ENCODE measurements at places on chromosomes 1 and 21.
A peak's percentile ranks its signal among the peaks of the same experiment; 100 is the strongest.

GRCh38 chr1:10401281-10401680 is 2.4 kb downstream of the PGD start:
- peak; percentile 32 for DNase-seq

- no peak for DNase-seq
Measured at GRCh38 chr1:35615440-35615839, 25.9 kb downstream of the PSMB2 start.

- DNase-seq = no peak
Measured at GRCh38 chr1:31628931-31629556, 11.6 kb downstream of the HCRTR1 start.

GRCh38 chr1:217078078-217078690 is 355.0 kb upstream of the ESRRG start:
- no peak for DNase-seq

- peak; percentile 92 for DNase-seq
Measured at GRCh38 chr1:206589206-206589605, 23.1 kb downstream of the EIF2D start.

DNA sequence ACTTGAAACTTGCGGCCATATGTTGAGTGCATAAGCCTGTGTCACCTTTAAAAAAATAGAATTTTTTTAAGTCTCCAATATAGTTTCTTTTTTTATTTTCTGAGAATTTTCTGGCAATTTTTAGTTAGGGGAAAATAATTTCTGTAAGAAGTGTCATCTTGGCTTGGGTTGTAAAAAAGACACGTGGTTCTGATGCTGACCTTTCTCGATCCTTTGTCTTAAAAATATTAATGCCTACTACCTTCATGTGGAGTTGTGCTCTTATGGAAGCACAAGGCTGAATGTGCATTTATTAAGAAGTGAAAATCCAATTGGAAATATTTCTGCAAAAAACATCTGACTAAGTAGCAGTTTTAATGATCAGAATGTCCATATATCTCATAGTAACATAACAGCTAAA is 3.5 kb downstream of the ELAVL4 start:
- DNase-seq = no peak

DNA sequence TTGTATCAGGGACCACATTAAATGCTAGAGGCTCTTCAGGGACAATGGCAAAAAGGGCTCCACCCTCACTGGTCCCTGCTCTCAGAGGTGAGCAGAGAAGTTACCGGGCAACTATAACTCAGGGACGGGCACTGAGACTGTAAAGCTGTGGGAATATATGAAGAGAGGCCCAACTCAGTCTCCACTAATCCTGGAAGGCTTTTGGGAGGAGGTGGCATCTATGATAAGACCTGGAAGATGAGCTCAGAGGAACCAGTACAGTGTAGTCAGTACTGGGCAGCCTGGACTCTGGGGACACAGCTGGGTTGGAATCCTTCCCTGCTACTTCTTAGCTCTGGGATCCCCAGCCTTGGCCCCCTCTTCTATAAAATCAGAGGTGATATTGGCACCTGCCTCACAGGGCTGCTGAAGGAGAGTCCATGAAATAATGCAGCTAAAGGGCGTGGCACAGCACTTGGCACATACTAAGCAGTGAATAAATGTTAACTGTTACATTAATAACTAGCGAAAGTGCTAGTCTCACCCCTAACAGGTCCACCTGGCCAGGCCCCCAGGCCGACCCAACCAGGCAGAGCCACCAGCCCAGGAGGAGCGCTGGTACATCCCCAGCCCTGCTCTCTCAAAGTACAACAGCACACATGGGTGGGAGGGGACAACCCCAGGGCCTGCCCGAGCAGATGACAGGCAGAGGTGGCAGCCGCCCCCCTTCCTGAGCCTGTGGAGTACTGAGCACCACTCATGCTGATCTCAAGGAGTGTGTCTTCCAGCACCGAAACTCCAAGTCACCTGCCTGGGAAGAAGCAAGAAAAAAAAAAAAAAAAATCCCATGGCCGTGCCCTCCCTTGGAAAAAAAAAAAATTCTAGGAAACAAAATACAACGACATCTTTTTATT is 62.7 kb downstream of the CASZ1 start:
- DNase-seq = no peak

- peak; percentile 82 for DNase-seq
Measured at GRCh38 chr1:201895913-201896807, 7.5 kb downstream of the SHISA4 start.

- DNase-seq = no peak
Measured at GRCh38 chr21:26127918-26128317, 42.7 kb downstream of the APP start.

- DNase-seq = no peak
Measured at GRCh38 chr1:65075123-65075976, 72.7 kb upstream of the AK4 start.

- peak; percentile 1 for DNase-seq
Measured at GRCh38 chr21:16870103-16870502, 642.7 kb upstream of the CXADR start.

- no peak for DNase-seq
Measured at GRCh38 chr21:35191128-35191527, 142.0 kb upstream of the RUNX1 start.

- peak; percentile 23 for DNase-seq
Measured at GRCh38 chr1:113860891-113861290, 10.6 kb downstream of the PTPN22 start.

GRCh38 chr1:6347641-6348487 is 45.7 kb downstream of the ACOT7 start:
- no peak for DNase-seq

DNA sequence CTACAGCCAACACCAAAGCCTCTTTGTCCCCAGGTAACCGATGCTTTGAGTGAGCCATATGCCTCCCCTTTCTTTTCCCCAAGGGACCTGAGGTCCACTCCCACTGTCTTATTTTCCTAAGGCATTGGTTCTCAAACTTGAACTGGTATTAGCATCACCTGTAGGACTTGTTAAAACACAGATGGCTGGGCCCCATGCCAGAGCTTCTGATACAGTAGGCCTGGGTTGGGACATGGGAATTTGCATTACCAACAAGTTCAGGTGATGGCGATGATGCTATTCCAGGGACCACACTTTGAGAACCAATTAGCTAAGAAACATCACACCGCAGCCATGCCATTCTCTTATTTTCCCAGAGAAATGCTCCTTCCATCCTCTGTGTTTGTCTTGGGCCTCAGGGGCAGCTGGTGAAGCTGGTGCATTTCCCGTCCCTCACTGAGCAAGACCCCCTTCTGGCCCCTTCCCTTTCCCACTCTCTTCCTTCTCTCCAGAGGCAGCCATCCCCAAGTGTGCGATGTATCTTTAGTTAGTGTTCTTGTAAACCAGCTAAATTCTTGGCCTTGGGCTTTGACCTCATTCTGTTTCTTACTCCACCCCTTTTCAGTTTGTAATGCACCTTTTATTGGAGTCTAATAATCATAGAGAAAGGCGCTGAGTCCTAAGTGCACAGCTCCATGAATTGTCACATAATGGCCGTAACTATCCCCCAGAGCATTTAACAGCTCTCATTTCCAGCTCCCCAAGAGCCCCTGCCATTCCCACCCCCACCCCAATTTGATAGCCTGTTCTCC is 14.2 kb upstream of the TTC22 start:
- no peak for DNase-seq

DNA sequence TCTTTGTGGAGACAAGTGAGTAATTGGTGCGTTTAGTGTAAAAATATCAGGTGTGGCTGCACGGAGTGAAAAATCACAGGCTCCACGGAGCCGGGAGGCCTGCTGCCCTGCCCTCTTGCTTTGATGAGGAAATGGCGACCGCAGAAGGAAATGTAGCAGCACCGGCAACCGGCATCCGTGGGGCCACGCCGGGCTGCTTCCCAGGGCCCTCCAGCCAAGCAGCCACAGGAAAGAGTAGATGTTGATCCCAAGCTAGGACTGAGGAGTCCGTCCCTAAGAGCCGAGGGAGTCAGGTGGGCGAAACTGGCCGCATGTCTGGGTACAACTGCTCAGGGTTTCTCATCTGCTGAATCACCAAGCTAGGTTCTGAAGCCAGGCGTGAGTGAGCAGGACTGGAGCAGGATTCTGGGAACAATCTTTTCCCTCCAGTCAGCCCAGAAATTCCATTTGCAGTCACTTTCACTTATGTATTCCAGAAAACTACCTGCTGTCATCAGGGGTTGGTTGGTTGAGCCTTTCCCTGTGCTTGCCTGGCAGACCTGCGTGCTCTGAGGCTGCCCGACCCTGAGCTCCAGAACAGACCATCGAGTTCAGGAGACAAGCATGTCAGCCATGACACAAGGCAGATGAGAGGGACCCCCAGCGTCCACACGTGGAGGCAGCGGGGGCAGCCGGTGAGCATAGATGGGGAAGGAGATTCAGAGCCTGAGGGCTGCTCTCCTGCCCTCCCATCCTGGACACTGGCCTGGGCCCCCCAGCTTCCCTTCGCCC is 5.8 kb upstream of the ITGB2 start:
- DNase-seq = no peak

DNA sequence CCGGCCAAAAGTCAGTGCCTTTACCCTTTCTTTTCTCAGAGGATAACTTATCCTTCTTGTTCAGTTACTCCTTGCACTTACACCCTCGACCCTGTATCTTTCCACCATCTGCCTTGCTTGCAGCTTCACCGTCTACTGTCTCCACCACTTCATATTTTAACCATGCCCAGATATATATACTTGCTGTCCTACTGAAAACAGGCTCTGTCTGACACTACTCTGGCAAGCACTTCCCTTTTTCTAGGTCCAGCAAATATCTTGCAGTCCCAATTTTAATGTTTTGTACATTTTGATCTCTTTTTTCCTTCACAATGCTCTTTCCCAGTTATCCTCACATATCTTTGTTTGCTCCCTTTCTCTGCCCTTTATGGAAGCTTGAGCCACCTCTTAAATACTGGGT is 308.6 kb downstream of the TPR start:
- no peak for DNase-seq

DNA sequence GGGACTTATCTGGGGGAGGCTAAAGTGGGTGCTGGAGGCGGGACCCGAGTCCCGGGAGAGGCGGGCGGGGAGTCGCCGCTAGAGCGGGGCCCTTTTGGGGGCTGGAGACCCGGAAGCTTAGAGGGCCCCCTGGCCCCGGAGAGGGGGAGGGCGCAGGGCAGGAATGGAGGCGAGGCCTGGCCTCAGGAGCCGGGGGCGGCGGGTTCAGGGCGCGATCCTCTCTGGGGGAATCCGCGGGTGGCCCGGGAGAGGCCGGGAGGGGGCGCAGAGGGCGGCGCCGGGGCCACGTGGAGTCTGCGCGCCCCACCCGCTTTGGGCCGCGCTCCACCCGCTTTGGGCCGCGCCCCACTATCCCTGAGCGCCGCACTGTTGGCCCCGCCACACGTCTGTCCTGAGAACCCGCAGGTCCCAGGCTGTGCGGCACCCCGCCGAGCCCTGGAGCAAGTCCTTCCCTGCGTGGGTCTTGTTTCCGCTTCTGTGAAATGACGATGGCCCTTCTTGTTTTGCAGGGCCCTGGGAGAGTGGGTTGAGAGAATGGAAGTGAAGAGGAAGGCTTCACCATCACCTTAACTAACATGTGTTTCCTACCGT is 84.4 kb downstream of the NKAIN1 start:
- DNase-seq = no peak

DNA sequence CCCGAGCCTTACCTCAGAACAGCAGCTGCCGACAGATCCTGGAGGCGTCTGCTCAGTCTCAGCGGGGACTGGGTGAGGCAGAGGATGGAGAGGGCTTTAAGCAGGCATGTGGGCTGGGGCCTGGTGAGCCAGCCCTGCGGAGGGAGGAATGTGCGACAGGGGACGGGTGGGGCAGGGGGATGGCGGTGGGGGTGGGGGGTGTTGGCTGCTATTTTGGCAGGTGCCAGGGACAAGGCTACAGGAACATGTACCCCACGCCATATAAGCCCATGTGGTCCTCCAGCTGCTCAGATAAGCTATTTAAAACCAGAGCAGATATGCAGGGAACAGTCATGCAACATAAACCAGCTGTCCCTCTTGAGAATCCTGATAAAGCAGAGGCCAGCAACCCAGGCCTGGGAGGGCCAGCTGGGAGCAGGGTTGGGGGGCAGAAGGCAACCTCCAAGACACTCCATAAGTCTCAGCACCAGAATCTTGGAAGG is at the start of gene TNNT2:
TNNT2 (minus strand) TSS at position 70 of the 482 bp plus-strand sequence. CDS start 4,426 bp downstream, outside the sequence.
- no peak for DNase-seq

GRCh38 chr1:201100169-201100930 is 11.9 kb downstream of the CACNA1S start:
- DNase-seq = no peak

- no peak for DNase-seq
Measured at GRCh38 chr1:203771901-203772301, 6.9 kb downstream of the LAX1 start.

- no peak for DNase-seq
Measured at GRCh38 chr1:220528679-220529501, 954 bp downstream of the MARK1 start.

GRCh38 chr1:26293911-26294463 is 12.4 kb downstream of the UBXN11 start:
- no peak for DNase-seq

GRCh38 chr1:174837386-174837785 is 162.4 kb upstream of the CACYBP start:
- no peak for DNase-seq

DNA sequence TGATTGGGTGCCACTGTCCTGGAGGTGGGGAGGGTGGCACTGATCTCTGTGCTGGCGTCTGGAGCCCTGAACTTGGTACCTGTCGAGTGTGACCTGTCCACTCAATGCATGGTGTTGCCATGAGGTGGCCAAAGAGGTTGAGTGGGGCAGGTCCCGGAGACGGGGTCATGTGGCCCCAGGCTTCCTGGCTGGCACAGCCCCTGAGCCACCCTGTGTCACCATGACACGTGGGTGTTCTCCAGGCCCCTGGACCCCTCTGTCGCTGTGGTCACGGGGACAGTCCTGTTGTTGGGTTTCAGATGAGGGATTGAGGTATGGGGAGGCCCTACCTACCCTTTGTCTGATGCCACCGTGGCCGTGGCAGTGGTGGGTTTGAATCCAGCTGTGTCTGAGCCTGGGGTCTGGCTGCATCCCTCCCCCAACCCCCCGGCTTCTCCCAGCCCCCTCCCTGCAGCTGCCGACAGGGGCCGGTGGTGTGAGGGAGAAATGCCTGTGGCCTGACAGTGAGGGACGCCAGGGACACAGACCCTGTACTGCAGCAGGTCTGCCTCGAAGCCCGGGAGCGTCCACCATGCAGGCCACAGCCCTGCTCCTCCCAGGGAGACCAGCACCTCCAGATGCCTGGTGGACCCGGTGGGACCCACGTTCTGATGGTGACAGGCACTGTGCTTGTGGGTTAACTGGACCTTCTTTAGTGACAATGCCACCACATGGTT is 12.0 kb downstream of the TRPM2 start:
- DNase-seq = no peak

GRCh38 chr1:172885971-172886370 is 164.8 kb downstream of the TNFSF18 start:
- no peak for DNase-seq

DNA sequence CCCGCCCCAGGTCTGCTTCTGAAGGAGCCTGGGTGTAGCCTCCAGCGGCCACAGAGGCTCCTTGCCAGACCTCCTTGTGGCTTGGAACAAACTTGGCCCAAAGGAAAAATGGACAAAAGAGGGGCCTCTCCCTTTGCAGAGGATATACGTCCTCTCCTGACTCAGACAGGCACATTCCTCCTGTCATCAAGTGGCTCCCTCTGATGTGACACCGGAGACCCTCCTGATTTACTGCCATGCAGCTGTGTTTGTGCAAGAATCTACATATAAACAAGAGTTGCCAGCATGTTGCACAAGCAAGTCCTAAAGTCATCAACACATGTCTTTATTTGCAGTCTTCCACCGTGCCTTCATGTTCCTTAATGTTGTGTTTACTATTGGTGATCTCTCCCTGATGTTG is 54.1 kb upstream of the F3 start:
- no peak for DNase-seq
